ENCODE measurements at places on chromosomes 12 and 14.

GRCh38 chr14:67562776-67563150 is 29.7 kb downstream of the PLEKHH1 start:
- DNase-seq: no peak

DNA sequence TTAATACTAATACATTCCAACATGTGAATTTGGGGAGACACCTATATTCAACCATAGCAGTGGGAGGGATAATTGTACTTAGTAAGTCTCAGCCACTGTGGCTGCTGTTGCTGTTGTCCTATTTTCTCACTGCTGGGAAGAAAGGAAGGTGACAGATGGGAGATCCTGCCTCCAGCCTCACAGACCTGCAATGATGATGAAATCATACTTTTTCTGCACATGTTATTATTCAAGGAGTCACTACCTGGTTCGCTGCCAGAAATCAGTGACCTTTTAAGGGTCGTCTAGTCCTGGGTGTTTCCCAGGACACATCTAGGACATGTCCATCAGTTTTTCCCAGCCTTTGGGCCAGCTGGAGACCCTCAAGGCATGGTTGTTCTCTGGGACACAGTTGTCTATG is 106.2 kb upstream of the RPH3A start:
- DNase-seq: no peak

DNA sequence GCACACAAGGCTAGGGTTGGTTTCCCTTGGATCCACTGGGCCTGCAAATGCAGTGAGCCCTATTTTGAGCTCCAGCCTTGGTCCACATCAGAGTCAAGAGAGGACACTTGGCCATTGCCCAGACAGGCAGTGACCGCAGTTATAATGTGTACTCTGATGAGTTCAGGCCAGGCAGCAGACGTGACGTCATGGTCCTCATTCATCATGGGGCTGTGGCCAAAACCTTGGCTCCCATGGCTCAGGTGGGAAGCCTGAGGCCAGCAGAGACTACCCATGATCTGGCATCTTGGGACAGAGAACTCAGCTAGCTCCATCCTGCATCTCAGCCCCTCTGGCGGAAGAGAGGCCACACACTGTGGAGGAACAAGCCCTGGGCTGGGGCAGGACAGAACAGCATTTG is 16.4 kb downstream of the TMEM63C start:
- DNase-seq: no peak

DNA sequence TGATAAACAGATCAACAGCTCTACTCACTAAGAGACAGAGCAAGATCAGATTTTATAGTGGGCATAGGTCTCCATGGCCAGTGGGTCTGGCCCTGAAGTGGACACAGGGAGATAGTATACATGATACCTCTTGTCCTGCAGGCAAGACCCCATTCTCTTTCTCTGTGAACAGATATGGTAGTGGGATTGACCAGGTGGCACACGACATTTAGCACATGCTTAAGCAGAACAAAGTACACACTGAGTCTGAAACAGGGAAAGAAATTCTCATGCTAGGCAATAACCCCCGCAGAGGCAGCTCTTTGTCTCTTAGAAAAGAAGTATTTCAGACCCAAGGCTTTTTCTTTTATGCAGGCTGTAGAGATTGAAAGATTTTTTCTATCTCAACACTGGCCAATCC is 1331.2 kb downstream of the FSCB start:
- DNase-seq: no peak

DNA sequence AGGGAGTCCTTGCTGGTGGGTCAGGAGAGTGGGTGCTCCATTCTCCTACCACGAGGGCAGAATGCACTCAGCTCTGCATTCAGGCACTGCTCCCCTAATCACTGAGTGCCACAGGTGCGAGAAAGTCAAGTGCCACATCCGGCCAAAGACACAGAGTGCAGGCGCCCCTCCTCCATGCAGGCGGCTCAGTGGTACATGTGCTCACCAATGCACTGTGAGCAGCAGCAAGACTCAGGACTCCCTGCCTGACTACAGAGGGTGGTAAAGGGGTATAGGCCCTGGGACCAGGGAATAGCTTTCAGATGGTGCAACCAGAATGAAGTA is 32.9 kb downstream of the ZFYVE21 start:
- peak; percentile 24 for DNase-seq

DNA sequence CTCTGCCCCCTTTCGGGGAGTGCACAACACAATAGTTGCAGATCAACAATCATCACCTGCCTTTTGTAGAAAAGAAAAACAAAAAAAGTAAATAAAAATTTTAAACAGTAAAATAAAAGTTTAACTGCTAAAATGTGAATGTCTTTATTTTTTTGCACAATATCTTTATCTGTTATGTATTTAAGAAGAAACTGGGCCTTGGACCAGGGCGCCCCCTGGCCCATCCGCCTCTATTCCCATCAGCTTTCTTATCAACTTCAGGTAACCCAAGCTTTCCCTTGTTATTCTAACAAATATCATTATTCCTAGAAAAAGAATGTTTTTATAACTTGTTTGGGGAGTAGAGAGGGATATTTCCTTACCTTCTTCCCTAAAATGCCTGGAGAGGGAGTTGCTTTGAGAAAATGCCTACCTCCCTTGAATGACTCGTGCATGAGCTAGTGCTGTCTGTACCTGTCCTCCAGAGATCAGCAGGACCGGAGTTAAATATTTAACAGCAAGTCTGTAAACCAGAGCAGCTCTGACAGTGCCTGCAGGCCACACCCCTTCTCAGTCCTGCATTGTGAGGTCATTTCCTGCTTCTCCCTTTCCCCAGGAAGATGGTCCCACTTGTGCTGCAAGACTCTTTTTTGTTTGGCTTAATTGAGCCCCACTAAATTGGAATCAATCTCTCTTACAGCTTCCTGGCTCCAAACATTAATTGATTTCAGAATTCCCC is 192.8 kb upstream of the RGS6 start:
- DNase-seq: no peak

- DNase-seq: no peak
Observed at GRCh38 chr12:113700943-113701342, 229.3 kb upstream of the LHX5 start.

DNA sequence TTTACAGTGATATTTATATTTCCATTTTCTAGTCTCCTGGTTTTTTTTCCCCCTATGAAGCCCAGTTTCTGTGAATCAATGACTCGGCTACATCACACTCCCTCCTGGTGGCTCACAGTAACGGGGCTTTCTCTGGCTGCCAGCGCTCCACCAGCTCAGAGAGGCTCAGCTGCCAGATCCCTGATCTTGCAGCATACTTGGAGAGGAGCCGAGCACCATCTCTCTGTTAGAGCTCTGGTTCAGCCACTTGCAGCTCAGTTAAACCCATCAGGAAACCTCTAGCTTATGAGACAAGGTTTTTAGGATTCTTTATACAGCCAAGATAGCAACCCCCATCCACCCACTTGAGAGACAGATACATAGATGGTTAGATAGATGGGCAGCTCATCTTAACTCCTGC is 74.6 kb downstream of the CIT start:
- no peak for DNase-seq

- DNase-seq: no peak
Observed at GRCh38 chr12:102484428-102484958, 4.1 kb upstream of the IGF1 start.

DNA sequence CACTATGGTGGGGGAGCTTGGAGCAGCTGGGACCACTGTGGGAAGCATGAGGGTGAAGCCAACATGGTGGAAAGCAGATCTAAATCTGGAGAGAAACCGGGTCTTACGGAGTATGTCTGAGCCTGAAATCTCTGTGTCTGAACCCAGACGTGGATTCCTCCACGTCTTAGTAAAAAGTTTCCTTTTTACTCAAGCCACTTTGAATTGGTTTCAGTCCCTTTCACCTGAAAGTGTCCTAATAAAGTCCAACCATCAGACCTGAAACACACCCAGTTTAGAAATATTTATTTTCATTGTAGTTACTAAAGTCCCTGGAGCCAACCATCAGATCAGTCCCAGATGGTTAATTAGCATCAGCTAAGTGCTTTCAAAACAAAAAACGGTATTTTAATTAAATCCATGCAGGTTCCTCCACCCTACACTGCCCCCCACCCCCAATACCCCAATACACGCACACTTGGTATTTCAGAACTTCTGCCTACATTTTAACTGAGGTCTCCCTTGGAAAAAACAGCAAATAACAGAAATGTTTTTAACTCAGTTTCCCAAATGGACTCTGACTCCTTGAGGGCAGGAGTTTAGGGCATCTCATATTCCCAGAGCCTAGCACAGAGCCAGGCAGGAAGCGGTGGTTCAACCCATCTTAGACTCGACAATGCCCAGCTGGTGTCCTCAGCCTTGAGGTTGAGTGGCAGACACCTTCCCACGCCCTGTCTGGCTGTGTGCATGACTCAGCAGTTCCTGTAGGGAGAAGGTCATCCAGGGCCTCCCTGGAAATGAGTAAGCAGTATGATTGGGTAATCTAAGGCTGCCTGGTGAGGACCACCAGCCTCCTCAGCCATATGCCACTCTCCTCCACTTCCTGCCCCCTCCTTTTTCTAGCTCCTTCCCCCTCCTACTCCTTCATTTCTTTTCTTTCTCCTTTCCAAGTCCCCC is 175.8 kb downstream of the TTC8 start:
- no peak for DNase-seq

GRCh38 chr12:15540005-15540404 is 217.7 kb downstream of the PTPRO start:
- DNase-seq: no peak

DNA sequence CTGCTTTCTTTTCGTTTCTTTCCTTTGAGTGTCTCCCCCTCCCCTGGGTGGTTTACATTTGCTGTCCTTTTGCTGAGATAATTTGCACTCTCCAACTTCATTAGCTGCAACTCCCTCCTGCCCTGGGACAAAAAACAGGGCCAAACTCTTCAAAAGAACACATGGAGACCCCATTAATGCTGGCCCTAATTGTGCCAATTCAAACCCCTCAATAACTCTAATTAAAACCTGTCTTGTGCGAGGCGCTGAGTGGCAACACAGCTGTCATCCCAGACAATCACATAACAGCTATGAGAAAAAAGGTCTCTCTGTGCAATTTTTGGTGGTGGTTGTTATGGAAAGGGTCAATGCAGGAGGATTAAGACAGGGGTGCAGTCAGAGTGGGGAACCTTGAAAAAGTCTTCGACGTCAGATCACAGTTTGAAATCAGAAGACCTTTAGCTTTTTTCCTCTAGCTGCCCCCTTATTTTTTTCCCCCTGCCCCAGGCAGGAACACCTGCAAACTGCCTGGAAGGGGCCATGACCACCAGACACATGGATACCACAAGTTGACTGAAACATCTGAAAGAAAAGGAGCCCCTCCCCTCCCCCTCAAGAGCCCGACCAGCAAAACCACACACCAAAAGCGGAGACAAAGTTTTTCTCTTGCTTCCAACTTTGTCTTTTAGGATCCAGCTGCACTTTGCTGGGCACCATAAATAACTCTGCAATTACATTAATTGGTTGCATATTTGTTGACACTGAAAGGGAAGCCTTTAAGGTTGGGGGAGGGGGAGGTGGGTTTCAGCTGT is 26.5 kb upstream of the SMOC1 start:
- DNase-seq: no peak

GRCh38 chr14:83712418-83713129 is 1817.4 kb upstream of the FLRT2 start:
- DNase-seq: no peak

GRCh38 chr14:83874662-83875061 is 1655.3 kb upstream of the FLRT2 start:
- no peak for DNase-seq

GRCh38 chr14:29317423-29317822 is 550.8 kb downstream of the FOXG1 start:
- DNase-seq: no peak

DNA sequence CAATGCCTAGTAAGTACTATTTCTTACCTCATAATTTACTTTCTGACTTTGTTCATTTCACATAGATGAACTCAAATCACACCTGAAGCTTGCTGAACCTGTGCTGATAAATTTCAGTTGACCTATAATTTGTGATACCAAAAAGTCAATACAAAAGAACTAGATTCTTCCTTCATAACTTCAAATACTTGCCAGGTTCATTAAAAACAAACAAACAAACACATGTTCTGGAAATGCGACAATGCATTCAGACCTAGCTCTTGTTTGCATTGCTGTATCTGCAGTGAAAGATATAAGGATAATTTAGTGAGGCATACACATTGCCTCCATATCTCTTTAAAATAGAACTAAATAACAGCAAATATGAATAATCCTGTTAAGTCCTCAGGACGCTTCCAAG is 221.3 kb downstream of the GXYLT1 start:
- DNase-seq: no peak

DNA sequence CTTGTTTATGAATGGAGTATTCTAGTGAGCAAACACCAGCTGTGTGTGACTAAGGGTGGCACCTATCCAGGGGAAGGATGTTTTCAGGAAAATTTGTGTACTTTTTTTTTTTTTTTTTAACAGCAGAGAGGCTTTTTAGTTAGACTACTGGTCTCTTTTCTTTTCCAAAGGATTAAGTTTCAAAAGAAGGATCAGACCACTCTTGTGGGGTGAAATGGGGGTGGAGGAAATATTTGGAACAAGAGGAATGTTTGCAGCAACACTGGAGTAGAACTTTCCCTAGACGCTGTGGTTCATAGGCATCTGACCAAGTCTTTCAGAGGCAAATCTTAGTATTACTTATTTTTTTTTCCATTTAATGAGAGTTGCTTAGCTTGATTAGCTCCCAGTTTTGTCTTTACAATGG is 21.1 kb downstream of the NUBPL start:
- DNase-seq: no peak

- no peak for DNase-seq
Observed at GRCh38 chr14:61940666-61941420, 178.6 kb downstream of the SNAPC1 start.

- DNase-seq: no peak
Observed at GRCh38 chr12:119338593-119339363, 4.2 kb downstream of the CCDC60 start.

DNA sequence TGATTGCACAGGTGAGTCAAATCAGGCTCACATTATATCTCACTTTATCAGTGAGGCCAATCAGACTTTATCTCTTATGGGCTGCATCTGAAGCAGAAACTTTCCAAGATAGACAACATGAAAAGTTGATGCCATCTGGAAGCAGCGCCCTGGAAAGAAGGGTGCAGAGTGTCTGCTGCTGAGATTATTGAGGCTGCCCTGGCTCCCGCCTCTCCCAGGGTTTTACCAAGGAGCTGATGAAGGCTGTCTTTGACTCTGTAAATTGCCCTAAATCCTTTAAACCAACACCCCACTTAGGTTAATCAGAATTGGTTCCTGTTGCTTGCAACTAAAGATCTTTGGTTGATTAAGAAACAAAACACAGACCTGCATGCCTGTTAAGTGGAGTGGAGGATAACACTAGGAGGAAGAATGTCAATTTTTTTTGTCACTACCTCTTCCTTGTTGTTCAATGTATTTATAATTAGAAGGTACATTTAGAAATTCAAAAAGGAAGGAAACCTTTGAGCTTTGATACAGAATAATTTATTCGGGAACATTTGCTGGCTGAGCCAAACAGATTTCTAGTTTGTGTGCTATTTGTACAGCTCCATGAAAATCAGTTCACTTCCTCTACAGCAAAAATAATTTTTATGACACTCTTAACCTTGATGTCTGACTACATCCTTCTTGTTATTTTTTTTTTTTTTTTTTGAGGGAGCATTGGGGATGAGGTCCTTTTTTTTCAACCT is 104.1 kb downstream of the VEZT start:
- DNase-seq: no peak

- no peak for DNase-seq
Observed at GRCh38 chr14:55707365-55707804, 127.4 kb downstream of the KTN1 start.

GRCh38 chr12:84512751-84513150 is 399.8 kb downstream of the SLC6A15 start:
- DNase-seq: no peak

All from stimulated activated CD4-positive, alpha-beta T cell treated with anti-CD3 and anti-CD28 coated beads, Interleukin-15, amount 100 ng/mL, for 1 hour (primary cell).